ENCODE measurements at places on chromosomes 6 and 20. TPM values are rescaled to one million over a fixed set of nuclear protein-coding genes. Genes with fewer than 3 reads are reported as not detected.

CLPSL1 gene
- polyA plus RNA-seq: not detected

- no peak for DNase-seq
- no peak overlapping the region for H3K4me3 ChIP-seq
- no peaks in the 10 kb centered on the region for H3K4me1 ChIP-seq
- no peaks in the 10 kb centered on the region for H3K27me3 ChIP-seq
- no peaks in the 10 kb centered on the region for H3K36me3 ChIP-seq
Observed at GRCh38 chr6:155384321-155384952, 70.2 kb upstream of the TFB1M start.

DNA sequence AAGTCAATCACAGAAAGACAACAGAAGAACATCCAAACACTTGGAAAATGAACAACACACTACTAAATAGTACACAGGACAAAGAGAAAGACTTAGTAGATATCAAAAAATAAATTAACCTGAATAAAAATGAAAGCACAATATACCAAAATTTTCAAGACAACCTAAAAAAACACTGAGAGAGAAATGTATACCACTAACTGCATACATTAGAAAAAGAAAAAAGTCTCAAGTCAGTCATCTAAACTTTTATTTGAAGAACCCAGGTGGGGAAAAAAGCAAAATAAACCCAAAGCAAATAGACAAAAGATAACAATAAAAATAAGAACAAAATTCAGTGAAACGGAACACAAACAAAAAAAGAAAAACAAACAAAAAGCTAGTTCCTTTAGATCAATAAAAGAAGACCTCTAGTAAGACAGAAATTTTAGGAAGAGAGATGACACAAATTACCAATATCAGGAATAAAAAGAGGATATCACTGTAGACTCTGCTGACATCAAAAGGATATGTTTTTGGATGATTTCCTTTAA is 172.8 kb downstream of the TRIM27 start:
- no peaks in the 10 kb centered on the region for H3K4me1 ChIP-seq
- no peak for DNase-seq
- H3K36me3 ChIP-seq: no peaks in the 10 kb centered on the region
- no peaks in the 10 kb centered on the region for H3K27me3 ChIP-seq
- no peak overlapping the region for H3K4me3 ChIP-seq

DNA sequence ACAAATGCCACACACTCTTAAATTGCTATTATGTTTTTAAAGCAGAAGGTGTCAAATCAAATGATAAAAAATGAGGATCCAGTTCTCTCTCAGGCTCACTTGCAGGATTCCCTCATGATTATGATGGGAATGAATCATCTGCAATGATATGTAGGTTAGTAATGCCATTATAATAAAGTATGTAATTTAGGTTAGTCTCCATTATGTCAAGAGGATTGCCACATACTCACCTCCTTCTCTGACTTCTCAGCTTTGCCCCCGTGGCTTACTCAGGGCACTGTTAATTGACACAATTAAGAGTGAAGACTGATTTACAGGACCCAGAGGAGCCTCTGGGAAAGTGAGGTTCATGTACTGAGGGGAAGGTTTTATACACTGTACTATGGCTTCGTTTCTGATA is 591.7 kb upstream of the NRSN1 start:
- DNase-seq: no peak
- no peak overlapping the region for H3K27ac ChIP-seq
- H3K4me3 ChIP-seq: no peak overlapping the region
- no peaks in the 10 kb centered on the region for H3K4me1 ChIP-seq
- H3K36me3 ChIP-seq: no peaks in the 10 kb centered on the region

C6orf52 gene
- polyA plus RNA-seq: 1.3 TPM

- H3K4me3 ChIP-seq: no peak overlapping the region
- H3K27ac ChIP-seq: no peak overlapping the region
- H3K36me3 ChIP-seq: no peaks in the 10 kb centered on the region
- no peak for DNase-seq
- H3K27me3 ChIP-seq: no peaks in the 10 kb centered on the region
Observed at GRCh38 chr6:142276256-142276655, 25.6 kb upstream of the ADGRG6 start.

- H3K27ac ChIP-seq: peak overlapping the region; percentile 6
- no peaks in the 10 kb centered on the region for H3K36me3 ChIP-seq
- no peak for DNase-seq
Observed at GRCh38 chr6:134169871-134170486, 117.6 kb upstream of the SLC2A12 start.

DNA sequence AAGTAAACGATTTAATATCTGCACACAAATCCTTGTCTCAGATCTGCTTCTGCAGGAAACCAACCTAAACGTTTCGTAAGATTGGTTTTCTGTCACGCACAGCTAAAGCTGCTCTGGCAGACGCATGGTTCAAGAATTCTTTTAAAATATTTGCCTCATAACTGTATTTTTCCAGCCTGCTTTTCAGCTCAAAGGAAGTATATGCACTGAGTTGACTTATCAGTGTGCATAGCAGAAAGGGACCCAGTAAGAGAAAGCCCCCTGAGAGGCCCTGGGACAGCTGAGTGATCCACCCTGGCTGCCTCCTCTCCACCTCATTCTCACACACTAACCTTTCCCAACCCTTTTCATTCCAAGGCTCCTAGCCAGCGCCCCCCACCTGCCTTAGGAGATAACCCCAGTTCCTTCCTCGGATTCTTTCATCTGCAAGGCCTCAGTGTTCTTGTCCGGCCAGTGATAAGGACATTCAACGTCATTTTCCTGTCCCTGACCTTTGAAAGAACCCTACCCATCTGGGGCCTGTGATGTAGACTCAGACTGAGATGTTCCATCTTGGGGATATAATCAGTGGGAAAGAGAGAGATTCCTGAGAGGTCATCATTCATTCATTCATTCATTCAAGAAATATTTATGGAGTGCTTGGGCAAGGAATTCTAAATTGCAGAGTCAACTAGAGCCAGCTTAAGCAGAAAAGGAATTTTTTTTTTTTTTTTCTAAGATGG is 22.4 kb upstream of the SLC9A8 start:
- DNase-seq: no peak
- no peak overlapping the region for H3K27ac ChIP-seq
- H3K27me3 ChIP-seq: no peaks in the 10 kb centered on the region

DNA sequence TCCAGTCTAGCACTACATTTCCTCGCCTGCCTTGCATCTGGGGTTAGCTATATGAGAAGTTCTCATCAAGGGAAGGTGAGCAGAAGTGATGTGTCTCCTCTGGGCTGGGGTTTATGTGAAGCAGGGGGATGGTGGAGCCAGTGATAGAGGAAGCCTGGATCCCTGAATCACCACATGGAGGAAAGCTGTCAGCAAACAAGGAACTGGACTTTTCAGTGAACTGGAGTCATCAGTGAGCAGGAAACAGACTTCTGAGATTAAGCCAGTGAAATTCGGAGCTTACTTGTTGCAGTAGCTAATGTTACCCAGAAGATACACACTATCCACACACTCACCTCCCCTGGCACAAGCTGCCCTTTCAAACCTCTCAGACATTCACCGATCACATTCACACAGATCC is 13.4 kb upstream of the TOX2 start:
- H3K27me3 ChIP-seq: no peaks in the 10 kb centered on the region
- no peak overlapping the region for H3K4me3 ChIP-seq
- H3K36me3 ChIP-seq: no peaks in the 10 kb centered on the region
- no peak overlapping the region for H3K27ac ChIP-seq
- DNase-seq: no peak
- no peaks in the 10 kb centered on the region for H3K4me1 ChIP-seq

GRCh38 chr6:15901141-15902115 is 227.5 kb upstream of the MYLIP start:
- no peak overlapping the region for H3K4me3 ChIP-seq
- no peaks in the 10 kb centered on the region for H3K36me3 ChIP-seq
- no peaks in the 10 kb centered on the region for H3K27me3 ChIP-seq

DNA sequence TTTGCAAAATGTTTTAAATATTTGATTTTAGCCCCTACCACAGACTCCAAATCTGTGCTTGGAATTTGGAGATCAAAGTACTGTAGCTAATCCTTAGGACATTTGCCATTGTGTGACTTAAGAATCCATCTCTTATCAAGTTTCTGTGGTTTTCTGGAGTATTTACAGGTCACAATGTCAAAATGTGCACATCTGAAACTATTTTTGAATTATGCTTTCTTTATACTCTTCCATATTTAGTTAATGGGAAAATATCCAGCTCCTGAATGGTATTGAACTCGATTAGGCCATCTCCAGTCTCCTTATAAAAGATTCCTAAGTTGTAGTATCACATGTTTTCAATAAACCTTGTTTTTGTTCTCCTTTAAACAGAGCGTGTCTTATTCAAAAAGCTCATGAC is 162.5 kb downstream of the KHDC1L start:
- no peak for DNase-seq
- H3K27me3 ChIP-seq: no peaks in the 10 kb centered on the region
- H3K4me3 ChIP-seq: no peak overlapping the region
- H3K27ac ChIP-seq: no peak overlapping the region

DNA sequence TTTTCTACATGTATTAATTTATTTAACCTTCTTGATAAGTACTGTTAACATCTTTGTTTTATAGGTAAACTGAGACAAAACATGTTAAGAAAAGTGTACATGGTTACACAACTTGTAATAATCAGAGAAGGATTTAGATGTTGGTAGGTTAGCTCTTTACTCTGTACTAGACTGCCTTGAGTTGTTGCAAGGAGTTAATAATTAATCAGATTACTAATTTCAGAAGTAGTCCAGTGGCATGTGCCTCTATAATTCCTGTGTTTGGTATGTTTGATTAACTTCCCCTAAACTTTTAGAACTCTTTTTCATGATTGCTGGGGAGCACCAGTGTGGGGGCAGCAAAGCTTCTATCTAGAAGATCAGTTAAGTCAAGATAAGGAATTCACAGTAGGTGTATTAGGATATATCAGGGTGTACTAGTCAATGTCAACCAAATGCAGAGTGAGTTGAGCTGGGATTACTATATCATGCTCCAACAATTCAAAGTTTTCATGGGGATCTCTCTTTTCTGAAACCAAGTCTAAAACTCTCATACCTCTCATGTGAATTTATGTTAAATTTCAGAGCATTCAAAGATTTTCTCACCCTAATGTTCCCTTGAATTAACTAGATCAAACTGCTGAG is 129.7 kb upstream of the AHI1 start:
- no peaks in the 10 kb centered on the region for H3K27me3 ChIP-seq
- DNase-seq: no peak
- no peak overlapping the region for H3K27ac ChIP-seq
